ENCODE measurements at places on chromosomes 16 and 17. TPM values are rescaled to one million over a fixed set of nuclear protein-coding genes. Genes with fewer than 3 reads are reported as not detected.

- no peak for DNase-seq
Measured at GRCh38 chr16:11474617-11475291, 112.0 kb downstream of the LITAF start.

The FOXN1 gene
- 0.06 TPM for total RNA-seq

GRCh38 chr16:79517156-79517555, 83.4 kb downstream of the MAF start:
- DNase-seq = no peak

The MEIOB gene
- total RNA-seq = not detected

GRCh38 chr17:80821546-80821945, 170.1 kb upstream of the CHMP6 start:
- peak; percentile 13 for DNase-seq

The SPIRE2 gene
- 4.5 TPM for total RNA-seq

The MYADML2 gene
- total RNA-seq = not detected

DNA sequence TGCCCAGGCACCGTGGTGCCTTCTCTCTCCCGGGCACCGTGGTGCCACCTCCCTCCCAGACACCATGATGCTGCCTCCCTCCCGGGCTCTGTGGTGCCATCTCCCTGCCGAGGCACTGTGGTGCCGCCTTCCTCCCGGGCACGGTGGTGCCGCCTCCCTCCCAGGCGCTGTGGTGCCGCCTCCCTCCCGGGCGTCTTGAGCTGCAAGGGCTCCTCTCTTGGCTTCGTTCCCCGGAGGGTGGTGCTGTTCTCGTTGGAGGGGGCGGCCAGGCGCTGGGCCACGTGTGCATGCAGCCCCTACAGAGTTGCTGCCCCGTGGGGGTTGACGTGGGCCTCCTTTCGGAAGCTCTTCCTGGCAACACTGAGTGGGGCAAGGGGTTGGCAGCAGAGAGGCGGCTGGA, 8.2 kb downstream of the CENPX start:
- DNase-seq = no peak

The FBXW10 gene
- 0.84 TPM for total RNA-seq

DNA sequence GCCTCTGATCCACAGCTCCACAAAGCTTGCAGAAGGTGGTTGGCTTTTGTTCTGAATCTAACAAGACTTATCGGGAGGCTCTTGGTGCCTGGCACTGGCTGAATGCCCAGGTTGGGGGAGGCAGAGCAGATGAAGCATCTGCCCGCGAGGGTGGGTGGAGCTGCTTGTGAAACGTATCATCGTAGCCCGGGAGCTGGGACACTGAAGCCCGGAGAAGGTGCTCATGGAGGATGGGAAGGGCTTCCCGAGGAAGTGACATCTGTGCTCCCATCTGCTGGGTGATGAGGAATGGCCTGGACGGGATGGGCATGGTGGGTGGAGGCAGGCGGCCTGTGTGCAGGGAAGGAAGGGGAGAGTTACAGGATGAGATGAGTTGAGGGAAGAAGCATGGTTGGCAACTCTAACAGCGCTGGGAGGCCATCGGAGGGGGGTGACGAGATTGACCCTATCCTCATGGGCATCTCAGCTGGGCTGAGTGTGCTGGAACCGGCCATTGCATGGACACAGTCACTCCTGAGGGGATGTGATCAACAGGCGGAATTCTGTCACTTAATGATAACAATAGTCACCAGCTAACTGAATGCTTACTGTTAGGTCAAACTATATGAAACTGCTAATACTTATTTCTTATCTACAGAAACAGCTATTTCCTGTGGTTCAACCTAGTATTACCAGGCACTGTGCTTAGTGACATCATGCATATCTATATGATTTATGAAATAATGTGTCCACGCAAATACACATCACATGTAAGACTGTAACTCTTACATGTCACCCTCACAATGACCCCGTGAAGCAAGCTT, 102.7 kb downstream of the ABCC6 start:
- peak; percentile 61 for DNase-seq

GRCh38 chr16:29943846-29944799, 17.8 kb upstream of the TMEM219 start:
- DNase-seq = peak; percentile 80

DNA sequence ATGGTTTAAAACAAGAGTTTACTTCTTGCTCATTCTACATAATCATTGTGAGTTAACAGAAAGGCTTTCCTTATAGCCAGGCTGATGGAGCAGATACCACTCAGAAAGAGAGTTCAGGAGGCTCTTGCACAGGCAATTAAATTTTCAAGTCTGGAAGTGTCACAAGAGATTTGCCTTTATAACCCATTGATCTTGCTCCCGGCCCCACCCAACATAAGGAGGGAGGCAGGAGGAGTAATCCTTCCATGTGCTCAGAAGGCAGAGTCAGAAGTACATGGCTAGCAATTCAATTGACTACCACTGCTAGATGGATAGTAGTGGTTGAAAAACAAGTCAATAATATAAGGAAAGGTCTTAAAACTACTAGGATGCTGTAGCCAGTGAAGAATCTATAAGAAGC, 346.3 kb upstream of the CDH11 start:
- no peak for DNase-seq

GRCh38 chr16:8622315-8622656, 788 bp downstream of the METTL22 start:
- no peak for DNase-seq

The DOC2A gene
- 2.5 TPM for total RNA-seq

GRCh38 chr16:24114876-24115275, 141.3 kb upstream of the CACNG3 start:
- no peak for DNase-seq

The PDP2 gene
- 3.6 TPM for total RNA-seq

GRCh38 chr17:16496820-16497489, 5.0 kb upstream of the LRRC75A start:
- no peak for DNase-seq

DNA sequence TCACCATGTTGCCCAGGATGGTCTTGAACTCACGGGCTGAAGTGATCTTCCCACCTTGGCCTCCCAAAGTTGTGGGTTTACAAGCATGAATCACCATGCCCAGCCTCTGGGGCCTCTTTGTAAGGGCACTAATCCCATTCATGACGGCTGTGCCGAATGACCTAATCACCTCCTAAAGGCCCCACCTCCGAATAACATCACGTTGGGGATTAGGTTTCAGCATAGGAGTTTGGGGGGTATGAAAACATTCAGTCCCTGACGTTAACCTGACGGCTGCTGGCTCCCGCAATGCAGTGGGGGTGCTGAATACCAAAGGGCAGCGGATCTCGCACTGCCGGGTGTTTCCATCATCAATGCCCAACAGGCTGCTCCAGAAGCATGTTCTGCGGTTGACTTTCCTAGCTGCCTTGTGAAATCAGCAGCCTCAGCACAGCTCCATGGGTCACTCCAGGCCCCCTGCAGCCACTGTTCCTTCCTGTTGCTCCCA, 120.8 kb upstream of the SEC14L1 start:
- no peak for DNase-seq

- no peak for DNase-seq
Measured at GRCh38 chr16:58012481-58012880, 11.3 kb downstream of the USB1 start.

- DNase-seq = no peak
Measured at GRCh38 chr17:78023042-78023441, 64.5 kb downstream of the TNRC6C start.

DNA sequence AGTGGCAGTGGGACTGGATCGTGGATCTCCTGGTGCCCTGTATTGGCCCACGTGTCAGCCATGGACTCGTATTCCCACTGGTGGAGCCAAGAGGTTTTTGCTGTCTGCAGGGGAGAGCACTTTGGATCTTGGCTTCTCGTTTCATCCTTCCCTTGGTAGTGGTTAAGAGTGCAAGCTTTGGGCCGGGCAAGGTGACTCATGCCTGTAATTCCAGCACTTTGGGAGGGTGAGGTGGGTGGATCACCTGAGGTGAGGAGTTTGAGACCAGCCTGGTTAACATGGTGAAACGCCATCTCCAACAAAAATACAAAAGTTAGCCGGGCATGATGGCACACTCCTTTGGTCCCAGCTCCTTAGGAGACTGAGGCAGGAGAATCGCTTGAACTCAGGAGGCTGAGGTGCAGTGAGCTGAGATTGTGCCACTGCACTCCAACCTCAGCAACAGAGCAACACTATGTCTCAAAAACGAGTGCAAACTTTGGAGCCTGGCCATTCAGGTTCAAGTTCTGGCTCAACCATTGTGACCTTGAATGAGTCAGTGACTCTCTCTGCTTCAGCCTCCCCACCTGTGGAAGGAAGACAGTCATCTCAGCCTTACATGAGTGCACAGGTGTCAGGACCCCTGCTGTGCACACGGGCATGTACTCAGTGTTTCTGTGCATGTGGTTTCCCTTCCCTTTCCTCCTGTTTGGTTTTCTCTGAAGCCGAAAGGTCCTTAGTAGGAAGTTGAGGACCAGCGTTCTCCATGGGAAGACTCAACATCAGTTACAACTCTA, 57.4 kb downstream of the PLCG2 start:
- no peak for DNase-seq

DNA sequence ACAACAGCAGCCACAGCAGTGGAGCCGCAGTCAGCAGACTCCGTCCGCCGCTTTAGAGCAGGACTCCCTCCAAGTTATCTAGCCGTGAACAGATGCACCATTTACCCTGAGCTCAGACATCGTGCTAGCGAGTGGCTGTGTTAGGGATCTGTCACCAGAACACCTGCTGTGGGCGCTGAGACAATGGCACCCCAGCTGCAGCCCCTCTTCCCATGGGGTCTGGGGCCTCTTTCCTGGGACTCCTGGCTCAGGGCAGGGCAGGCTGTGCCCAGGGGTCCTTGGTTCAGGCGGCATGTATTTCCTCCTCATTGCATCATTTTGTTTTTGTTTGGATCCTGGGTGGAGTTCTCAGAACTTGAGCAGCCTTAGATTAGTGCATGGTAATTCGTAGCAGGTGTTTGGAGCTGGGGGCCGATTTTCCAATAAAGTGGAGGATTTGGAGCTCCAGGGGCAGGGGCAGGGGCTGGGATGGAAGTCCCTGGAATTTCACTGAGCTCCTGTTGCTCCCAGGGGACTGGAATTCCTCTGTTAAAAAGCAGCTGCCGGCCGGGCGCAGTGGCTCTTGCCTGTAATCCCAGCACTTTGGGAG, 23.4 kb downstream of the NMRAL1 start:
- no peak for DNase-seq

The KCNJ12 gene
- 0.94 TPM for total RNA-seq

The ABCC12 gene
- not detected for total RNA-seq

DNA sequence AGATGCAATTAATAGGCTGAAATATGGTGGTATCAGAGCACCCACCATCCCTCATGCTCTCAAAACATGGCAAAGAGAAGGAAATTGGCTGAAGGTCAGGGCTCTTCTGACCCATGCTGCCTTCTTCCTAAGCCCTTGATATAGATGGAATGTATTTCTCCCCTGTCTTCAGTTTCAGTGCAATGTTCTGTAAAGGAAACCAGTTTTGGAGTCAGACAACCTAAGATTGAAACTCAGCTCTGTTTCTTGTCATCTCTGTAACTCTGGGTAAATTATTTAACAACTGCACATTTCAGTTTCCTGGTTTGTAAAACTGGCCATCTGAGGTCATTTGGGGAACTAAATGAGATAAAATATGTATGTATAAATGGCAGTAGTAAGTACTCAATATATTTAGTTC, 243.9 kb downstream of the CA10 start:
- DNase-seq = no peak

DNA sequence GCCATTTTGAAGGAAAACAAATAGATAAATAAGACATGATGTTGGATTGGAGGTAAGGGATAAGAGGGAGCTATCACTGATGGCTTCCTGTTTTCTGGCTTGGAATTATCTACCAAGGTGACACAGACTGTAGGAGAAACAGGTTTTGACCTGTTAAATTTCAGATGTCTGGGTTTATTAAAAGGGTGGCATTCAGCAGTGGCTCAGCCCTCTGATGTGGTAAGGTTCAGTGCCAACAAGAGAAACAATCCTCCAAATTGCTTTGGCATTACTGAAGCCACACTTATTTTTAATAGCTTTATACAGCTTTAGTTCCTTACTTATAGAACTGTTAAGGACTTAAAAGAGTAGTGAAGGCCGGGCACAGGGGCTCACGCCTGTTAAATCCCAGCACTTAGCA, 37.0 kb upstream of the AKAP1 start:
- DNase-seq = no peak

DNA sequence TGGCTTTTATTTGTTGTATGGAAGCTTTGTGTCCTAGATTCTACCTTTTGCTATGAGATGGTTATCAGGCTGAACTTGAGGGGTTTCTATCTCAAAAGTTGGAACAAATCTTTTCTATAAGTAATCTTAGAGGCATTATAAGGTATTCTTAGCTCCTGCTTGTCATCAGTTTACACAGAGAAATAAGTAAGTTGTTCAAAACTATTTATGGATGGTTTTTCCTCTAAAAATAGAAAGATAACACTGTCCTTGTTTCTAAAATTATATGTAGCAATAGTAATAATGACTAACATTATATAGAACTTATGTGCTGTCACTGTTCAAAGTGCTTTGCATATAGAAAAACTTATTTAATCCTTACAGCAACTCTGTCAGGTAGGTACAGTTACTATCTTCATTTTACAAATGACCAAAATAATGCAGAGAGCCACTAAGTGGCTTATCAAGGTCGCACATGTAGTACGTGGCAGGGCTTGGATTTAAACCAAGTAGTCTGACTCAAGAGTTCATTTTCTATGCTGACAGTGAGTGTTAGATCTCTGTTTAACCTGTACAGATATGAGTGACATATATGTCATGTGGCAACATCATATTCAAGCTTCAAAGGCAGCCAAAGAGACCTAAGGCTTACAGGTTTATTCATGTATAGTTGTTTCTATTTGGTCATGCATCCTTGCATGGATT, 59.0 kb downstream of the PHKB start:
- no peak for DNase-seq

DNA sequence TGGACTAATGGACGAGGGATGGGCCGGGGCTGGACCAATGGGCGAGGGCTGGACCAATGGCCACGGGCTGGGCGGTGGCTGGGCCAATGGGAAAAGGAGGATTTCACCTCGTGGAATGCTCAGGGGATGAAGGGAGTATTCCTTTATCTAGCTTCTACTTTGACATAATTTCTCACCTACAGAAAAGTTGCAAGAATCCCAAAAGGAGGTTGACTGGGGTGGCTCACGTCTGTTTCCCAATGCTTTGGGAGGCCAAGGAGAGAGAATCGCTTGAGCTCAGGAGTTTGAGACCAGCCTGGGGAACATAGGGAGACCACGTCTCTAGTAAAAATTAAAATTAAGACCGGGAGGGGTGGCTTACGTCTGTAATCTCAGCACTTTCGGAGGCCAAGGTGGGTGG, 5.7 kb upstream of the FLYWCH1 start:
- DNase-seq = no peak

- DNase-seq = no peak
Measured at GRCh38 chr16:15566095-15566494, 76.9 kb downstream of the MARF1 start.

The CDH13 gene
- total RNA-seq = 1.7 TPM
